ENCODE measurements at places on chromosomes 3 and 15. TPM values are rescaled to one million over a fixed set of nuclear protein-coding genes. Genes with fewer than 3 reads are reported as not detected.

GRCh38 chr3:121508389-121508788 lies 37.4 kb downstream of the POLQ start:
- no peak for DNase-seq

GRCh38 chr3:5021116-5022092 lies 42.2 kb downstream of the BHLHE40 start:
- no peak for DNase-seq

DNA sequence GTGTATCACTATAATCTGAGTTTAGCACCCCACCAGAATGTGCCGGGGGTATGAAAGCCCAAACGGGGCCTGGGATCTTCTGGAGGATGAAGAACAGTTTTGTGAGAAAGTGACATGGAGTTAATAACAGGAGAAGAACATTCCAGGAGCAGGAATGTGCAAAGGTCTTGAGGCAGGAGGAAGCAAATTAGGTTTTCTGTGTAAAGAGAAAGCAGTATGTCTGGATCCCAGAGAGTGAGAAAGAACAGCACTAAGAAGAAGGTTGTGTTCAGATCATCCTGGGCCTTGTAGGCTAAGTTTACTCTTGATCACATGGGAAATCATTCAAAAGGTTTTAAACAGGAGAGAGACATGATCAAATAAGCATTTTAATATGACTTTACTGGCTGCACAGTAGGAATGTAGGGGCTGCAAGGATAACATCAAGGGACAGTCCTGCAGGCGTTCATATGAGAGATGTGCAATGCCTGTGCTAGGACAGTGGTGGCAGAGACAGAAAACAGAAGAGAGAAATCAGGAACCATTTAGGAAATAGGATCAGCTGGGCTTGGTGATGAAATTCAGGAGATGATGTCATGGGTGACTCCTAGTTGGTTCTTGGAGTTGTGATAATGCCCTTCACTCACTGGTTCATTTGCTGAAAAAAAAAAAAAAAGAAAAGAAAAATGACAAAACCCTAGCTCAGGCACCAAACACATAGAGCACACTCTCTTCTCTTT lies 113.5 kb downstream of the TNIK start:
- DNase-seq, result no peak

DNA sequence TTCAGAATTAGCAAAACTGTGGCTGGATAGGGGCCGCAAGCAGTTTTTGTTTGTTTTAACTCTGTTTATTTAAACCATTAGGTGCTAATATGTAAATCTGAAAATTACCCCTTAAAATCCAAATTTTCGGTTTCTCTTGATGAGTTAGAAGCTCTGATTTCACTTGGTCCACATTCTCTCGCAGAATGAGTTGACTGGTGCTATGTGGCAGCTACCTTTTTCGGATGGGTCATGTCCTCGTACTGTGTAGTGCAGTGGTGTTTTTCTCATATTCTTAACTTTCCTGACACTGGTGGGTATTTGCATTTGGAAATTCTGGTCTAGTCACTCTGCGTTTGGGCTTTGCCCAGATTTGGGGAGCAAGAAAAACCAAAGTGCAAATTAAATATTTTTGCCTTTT lies 87.1 kb downstream of the DIPK2A start:
- DNase-seq, result no peak

- DNase-seq, result no peak
These were observed 21.6 kb downstream of the SLCO3A1 start for GRCh38 chr15:91874992-91875660.

DNA sequence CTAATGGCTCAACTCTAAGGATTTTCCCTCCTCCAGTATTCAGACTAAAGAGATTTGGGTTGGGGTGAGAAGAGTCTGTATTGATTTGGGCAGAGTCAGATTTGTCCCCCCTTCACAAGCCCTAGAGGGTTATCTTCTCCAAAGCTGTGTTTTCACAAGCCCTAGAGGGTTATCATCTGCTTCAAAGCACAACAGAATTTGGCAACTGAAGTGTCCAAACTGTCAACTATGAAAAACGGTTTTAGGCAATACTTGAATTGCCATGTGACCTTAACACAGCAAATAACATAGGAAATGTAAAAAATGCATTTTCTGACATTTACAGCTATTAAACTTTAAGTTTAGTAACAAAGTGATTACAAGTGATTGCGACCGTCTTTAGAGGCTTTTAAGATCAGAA lies 119.9 kb downstream of the IMPG2 start:
- DNase-seq, result no peak

GOLGA8J gene
- not detected for total RNA-seq

DNA sequence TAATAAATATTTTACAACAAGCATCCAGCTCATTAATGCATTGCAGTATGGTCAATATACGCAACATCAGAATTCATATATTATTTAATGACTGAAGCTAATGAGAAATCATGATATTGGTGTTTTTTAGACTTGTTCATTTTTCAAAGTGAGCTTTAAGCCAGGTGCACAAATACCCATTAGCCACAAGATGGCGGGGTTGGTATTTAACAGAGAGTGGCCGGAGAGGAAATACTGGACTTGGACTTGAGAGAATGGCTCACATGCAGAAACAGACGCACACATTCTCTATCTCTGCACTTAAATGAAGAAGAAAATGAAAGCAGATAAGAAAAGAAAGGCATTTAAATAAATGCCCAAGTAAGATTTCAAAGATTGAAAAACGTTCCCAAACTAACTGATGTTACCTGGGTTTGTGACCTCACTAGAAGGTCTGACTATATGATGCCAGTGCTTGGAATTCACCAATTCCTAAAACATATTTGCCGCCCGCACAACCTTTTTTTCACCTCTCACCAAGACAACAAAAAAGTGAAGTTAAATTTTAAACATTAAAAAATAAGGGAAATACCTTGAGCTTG lies 21.2 kb upstream of the CRBN start:
- peak; percentile 38 for DNase-seq

DNA sequence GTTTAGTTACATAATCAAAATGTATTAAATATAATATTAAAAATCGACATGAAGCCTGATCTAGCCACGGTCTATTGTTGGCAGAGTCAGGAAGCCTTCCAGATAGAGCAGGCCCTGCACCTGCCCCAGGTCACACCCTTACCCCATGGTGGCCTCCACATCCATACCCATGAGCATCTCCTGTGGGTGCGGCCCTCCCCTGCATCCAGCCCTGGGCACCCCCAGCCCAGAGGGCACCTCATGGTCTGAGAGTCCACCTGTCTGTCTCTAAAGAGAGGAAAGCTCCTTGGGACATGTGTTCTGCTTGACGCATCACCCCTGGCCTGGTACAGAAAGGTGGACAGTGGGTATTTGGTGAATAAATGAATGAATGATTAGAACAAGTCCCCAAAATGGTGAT lies 37.2 kb upstream of the CSPG4 start:
- DNase-seq, result no peak

DNA sequence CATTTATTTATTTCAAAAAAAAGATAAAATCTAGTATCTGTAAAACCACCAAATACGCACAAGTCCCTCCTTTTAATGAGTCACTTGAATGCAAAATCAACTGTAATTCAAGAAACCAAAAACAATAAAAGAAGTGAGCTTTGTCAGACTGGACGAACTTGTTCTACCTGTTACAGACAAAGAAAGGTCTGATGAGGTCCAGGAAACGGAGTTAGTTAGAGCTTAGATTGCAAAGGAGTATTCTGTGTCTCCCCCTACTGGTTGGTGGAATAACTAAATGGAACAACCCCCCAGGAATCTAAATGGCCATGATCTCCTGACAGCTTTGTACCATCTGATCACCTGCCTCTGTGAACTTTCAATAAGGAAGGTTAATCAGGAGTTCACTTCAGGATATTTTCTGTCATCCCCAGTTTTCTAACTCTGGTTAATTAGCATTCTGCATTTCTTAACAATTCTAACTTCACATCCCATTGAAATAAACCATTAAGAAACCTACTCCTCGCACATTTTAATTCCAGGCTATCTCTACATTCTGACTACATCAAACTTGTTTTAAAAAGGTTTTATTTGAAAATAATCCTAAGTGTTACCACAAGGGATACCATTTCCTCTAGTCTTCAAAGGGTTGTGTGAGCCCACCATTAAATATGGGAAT lies 333.0 kb upstream of the SATB1 start:
- DNase-seq, result no peak

DNA sequence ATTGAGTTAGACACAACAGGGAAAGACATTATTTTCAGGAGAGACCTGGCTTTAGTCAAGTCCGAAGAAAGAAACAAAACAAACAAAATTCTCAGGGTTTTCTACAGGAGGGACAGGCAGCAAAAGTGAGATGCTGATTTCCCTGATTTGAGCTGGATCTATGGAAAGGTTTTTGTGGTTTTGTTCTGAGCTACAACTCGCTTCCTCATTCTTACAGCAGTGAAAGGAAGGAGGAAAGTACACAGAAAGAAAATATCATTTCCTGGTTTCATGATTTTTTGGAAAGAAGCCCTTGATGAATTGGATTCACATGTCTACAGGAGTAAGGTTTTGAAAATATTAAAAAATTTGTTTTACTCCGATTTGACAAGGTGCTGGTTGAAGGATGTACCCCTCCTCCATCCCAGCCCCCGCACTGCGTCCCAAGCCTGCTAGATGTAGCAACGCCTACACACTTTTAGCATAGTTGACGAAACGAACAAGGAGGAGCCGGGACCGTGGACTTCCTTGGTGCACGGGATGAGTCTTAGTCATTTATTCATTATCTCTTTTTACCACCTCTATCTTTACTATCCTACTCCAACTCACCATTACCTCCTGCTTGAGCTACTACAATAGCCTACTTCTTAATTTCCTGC lies 10.8 kb downstream of the PRICKLE2 start:
- DNase-seq, result no peak

- no peak for DNase-seq
These were observed 278.4 kb downstream of the OCA2 start for GRCh38 chr15:27820722-27821121.

DNA sequence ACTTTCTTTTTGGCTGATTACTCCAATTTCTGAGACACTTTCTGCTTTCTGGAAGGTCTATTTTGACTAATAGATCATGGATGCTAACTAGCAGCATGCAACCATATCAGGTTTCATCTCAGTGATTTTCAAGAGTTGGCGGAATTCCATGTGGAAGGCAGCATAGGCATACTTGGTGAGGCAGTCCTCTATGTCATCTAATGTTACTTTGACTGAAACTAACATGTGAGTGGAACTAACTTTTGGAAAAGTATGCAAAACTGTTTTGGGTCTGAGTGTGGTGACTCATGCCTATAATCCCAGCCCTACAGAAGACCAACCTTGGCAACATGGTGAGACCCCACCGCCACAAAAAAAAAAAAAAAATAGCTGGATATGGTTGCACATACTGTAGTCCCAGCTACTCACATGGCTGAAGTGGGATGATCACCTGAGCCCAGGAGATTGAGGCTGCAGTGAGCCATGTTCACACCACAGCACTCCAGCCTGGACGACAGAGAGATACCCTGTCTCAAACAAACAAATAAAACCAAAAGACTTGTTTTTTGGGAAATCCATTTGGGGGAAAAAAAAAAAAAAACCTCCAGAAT lies 1033.7 kb downstream of the ROBO1 start:
- no peak for DNase-seq

ANKRD63 gene
- total RNA-seq, result not detected

DNA sequence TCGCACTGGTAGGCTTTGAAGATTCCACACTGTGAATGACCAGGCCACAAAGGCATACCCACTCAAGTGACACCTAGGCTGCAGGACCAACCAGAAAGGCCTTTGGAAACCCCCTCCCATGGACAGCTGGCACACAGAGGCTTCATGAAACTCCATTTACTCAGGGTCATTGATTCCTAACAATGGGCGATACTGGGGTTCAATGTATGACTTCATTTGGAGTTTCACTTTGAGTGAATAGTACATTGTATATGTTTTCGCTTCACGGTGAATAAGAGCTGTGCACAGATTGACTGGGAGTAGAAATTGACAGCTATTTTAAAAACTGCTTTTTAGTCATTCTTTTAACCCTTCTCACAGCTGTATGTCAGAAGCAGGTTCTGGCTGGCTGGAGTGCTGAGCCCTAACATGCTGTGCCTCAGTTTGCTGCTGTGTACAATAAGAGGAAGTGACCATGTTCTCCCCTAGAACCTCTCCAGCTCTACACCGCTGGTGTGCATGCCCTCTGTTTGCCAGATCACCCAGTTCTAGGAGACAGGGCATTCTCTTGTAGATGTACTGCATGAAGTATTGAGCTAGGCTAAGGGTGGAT lies 15.4 kb upstream of the CX3CR1 start:
- DNase-seq, result no peak

DNA sequence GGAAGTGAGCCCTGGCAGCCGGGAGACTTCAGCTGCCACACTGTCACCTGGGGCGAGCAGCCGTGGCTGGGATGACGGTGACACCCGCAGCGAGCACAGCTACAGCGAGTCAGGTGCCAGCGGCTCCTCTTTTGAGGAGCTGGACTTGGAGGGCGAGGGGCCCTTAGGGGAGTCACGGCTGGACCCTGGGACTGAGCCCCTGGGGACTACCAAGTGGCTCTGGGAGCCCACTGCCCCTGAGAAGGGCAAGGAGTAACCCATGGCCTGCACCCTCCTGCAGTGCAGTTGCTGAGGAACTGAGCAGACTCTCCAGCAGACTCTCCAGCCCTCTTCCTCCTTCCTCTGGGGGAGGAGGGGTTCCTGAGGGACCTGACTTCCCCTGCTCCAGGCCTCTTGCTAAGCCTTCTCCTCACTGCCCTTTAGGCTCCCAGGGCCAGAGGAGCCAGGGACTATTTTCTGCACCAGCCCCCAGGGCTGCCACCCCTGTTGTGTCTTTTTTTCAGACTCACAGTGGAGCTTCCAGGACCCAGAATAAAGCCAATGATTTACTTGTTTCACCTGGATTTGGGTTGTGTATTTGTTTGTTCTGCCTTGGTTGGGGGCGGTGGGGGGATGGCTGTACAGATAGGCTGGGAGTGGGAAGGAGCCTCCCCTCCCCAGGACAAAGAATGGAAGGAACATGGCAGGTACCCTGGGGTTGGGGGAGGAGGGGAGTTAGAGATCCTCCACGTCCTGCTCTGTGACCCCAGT lies 2.9 kb upstream of the GRM2 start:
- no peak for DNase-seq

GPR62 gene
- 0.12 TPM for total RNA-seq

MUSTN1 gene
- not detected for total RNA-seq

DNA sequence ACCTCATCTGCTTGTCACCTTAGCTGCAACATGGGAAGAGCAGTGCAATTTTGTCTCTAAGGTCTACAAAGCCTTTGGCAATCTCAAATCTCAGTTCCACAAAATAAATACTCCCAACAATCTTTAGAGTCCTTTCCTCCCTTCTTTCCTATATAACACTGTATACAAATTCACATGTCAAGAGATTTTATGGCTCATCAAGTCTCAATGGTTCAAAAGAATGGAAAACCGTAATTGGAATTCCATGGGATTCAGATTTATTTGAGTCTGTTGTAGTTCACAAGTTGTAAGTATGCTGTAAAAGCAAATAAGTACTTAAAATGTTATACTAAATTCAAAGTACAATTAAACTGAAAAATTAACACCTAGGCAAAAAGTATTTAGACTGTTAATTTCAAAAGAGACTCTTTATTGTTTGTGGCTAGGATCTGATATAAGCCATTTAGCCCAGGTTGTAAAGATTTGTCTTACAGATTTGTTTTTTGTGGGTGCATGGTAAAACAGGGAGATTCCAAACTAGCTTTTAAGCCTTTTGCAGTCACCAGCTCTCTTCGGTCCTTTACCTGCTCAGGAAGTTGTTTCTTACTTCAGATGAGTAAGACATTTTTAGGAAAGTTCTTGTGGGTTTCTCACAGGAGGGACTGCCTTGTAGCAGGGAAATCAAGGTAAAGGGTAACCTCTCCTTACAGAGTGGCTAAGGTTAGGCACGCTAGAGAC lies 50.1 kb downstream of the CMSS1 start:
- DNase-seq, result no peak

XPC gene
- 43.0 TPM for total RNA-seq

Measured in progenitor cell of endocrine pancreas (in vitro differentiated cells).